Epithelial cell of proximal tubule (primary cell): ENCODE measurements at places on chromosomes 6 and 20. TPM values are rescaled to one million over a fixed set of nuclear protein-coding genes. Genes with fewer than 3 reads are reported as not detected.

DNA sequence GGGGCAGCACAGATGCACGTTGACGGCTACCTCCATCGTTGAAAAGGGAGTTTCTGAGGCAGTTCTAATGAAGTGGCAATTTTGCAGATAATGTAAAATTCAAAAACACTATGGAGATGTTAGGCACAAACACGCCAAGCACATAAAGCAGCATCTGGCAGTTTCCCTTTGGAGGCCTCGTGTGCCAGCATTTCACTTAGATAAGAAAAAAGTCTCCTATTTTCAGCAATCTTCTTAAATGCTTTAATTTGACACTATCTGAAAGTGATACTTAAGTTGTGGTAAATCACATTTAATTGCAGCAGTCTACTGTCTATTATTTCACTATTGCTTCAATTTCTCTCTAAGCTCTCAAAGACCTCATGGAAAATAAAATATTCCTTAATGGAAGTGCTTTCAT lies 125.3 kb upstream of the PROKR2 start:
- DNase-seq = no peak

- DNase-seq = no peak
Measured at GRCh38 chr20:11912013-11912658, 5.6 kb upstream of the BTBD3 start.

DNA sequence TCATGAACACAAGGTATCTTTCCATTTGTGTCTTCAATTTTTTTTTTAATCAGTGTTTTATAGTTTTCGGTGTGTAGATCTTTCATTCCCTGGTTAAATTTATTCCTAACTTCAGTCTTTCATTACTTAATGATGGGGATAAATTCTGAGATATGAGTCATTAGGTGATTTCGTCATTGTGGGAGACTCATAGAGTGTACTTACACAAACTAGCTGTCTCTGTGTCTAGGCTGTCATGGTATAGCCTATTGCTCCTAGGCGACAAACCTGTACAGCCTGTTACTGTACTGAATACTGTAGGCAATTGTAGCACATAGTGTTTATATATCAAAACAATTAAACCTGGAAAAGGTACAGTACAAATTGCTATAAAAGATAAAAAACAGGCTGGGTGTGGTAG lies 42.1 kb downstream of the SMAP1 start:
- DNase-seq = no peak

- no peak for DNase-seq
Measured at GRCh38 chr6:146923205-146923833, 280.9 kb upstream of the STXBP5 start.

GRCh38 chr6:93105017-93105416 lies 314.3 kb downstream of the EPHA7 start:
- DNase-seq = peak; percentile 18

The RGS17 gene
- 3.9 and 8.0 TPM in 2 replicates for total RNA-seq

The LY6G6C gene
- total RNA-seq = not detected in 2 replicates
